ENCODE measurements at places on chromosomes 16 and 17. TPM values are rescaled to one million over a fixed set of nuclear protein-coding genes. Genes with fewer than 3 reads are reported as not detected.

DNA sequence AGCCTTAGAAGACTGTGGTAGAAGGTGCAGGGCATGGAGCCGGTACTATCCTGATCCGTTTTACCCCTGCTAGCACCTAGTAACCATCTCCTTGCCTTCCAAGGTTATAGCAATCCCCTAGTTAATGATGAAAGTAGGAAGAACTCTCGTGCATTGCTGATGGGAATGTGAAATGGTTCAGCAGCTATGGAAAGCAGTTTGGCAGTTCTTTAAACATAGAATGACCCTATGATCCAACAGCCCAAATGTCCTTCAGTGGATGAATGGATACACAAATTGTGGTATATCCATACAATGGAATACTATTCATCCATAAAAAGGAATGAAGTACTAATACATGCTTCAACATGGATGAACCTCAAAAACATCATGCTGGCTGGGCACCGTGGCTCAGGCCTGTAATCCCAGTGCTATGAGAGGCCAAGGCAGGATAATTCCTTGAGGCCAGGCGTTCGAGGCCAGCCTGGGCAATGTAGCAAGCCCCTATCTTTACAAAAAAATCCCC, 6.2 kb upstream of the SRCIN1 start:
- DNase-seq, result no peak

- no peak for DNase-seq
These were observed 1.0 kb downstream of the SLC46A1 start for GRCh38 chr17:28404812-28405570.

DNA sequence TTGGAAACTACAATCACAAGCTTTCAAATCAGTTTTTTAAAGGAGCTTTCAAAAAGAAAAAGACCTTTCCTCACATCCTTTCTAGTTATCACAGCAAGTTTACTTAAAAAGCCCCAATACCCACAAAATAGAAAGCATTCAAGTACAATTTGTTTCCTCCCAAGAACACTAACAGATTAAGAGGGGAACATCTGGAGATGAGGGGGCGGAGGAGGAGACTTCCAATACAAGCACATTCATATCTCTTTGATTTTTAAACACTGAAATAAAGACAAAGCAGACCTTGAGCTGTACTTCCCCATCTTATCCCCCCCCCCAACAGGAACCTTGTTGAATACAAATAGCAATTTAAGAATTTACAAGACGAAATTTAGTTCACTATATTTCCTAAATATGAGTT, 2.0 kb downstream of the YWHAE start:
- no peak for DNase-seq

GRCh38 chr17:45197555-45198334, 23.9 kb upstream of the FMNL1 start:
- DNase-seq, result peak; percentile 92

GRCh38 chr16:83983491-83983890, 15.4 kb downstream of the NECAB2 start:
- DNase-seq, result no peak

Gene FNDC8
- not detected for total RNA-seq

DNA sequence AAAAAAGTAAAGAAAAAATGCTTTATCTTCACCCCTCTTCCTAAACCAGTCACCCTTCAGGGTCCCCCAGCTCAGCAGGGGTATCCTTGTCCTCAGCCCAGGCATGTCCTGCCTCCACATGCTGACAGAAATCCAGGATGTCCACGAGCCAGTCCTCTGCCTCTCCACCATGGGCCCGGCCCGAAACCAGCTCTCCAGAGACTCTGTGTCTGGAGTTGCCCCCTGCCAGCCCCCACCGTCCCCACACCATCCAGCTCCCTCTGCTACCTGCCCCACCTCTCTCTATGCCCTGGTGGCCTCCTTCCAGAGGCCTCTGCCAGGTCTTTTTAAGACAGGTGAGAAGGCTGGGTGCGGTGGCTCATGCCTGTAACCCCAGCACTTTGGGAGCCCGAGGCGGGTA, 66.4 kb upstream of the PLCG2 start:
- no peak for DNase-seq

Gene BCL6B
- not detected for total RNA-seq

- peak; percentile 88 for DNase-seq
These were observed 18.5 kb upstream of the TERF2 start for GRCh38 chr16:69404275-69404805.

Gene FBXW10
- 0.67 TPM for total RNA-seq

Gene ACSM2A
- not detected for total RNA-seq

DNA sequence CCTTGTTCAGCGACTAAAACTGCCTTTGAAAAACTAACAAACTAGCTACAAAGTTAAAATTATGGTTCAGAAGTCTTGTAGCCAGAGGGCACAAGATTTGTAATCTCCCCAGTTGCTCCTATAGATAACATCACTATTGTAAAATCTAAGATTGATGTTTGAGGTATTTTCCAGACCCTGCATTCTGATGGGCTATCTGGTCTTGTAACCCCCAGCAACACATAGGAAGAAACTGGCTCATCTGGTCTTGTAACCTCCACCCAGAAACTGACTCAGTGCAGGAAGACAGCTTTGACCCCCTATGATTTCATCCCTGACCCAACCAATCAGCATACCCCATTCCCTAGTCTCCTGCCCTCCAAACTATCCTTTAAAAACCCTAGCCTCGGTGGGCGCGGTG, 12.3 kb upstream of the CHCT1 start:
- DNase-seq, result no peak
